ENCODE measurements at places on chromosomes 13 and 19. TPM values are rescaled to one million over a fixed set of nuclear protein-coding genes. Genes with fewer than 3 reads are reported as not detected.

Gene HCST
- total RNA-seq, result 58.1 TPM

Gene LCP1
- 899 TPM for total RNA-seq

Gene SNRNP70
- total RNA-seq, result 136 TPM

Gene IZUMO1
- total RNA-seq, result not detected

Data from mononuclear cell (primary cell).